Smooth muscle cell of the pulmonary artery (primary cell): ENCODE measurements at places on chromosomes 12 and 14. TPM values are rescaled to one million over a fixed set of nuclear protein-coding genes. Genes with fewer than 3 reads are reported as not detected.

The CDCA3 gene
- total RNA-seq, result 3.5 and 6.3 TPM in 2 replicates

The RAD9B gene
- total RNA-seq, result 0.40 and 0.46 TPM in 2 replicates

The EVL gene
- 17.7 and 22.5 TPM in 2 replicates for total RNA-seq

The BBS10 gene
- 15.6 and 21.1 TPM in 2 replicates for total RNA-seq

The CRACR2A gene
- total RNA-seq, result 0.69 and 4.3 TPM in 2 replicates

The AQP6 gene
- 0.10 and 0.20 TPM in 2 replicates for total RNA-seq

The ADIPOR2 gene
- total RNA-seq, result 41.7 and 43.9 TPM in 2 replicates

The GDF3 gene
- total RNA-seq, result not detected in 2 replicates

The PRPF39 gene
- 24.8 and 30.4 TPM in 2 replicates for total RNA-seq

The CABP1 gene
- total RNA-seq, result 1.6 and 21.4 TPM in 2 replicates

The PCED1B gene
- total RNA-seq, result 0.46 and 1.4 TPM in 2 replicates

The TTC6 gene
- not detected in 2 replicates for total RNA-seq

The ANKRD33 gene
- total RNA-seq, result 0.03 TPM in 1 of 2 replicates, not detected in the other
